Sigmoid colon (tissue), 7 donors: ENCODE measurements at places on chromosomes 12 and 14. TPM values are rescaled to one million over a fixed set of nuclear protein-coding genes. Genes with fewer than 3 reads are reported as not detected.

- no peak for DNase-seq
- H3K27me3 ChIP-seq, result no peaks in the 10 kb centered on the region
- no peak overlapping the region for H3K4me3 ChIP-seq
- no peaks in the 10 kb centered on the region for H3K36me3 ChIP-seq
- H3K4me1 ChIP-seq, result no peaks in the 10 kb centered on the region
- peak overlapping the region; percentile 87 for H3K27ac ChIP-seq
These were observed 5.9 kb downstream of the RASSF3 start for GRCh38 chr12:64616201-64616600.

- no peak for DNase-seq
- H3K4me3 ChIP-seq, result no peak overlapping the region
- no peaks in the 10 kb centered on the region for H3K4me1 ChIP-seq
- no peaks in the 10 kb centered on the region for H3K27me3 ChIP-seq
- no peak overlapping the region for H3K27ac ChIP-seq
These were observed 2.8 kb downstream of the TESPA1 start for GRCh38 chr12:54981796-54982195.

- DNase-seq, result no peak
- peaks cover 6% of the 10 kb centered on the region for H3K4me1 ChIP-seq
- H3K27me3 ChIP-seq, result no peaks in the 10 kb centered on the region
- no peak overlapping the region for H3K27ac ChIP-seq
- H3K36me3 ChIP-seq, result peaks cover 36% of the 10 kb centered on the region
These were observed 35.9 kb downstream of the ALDH1L2 start for GRCh38 chr12:105048315-105048714.

- no peak for DNase-seq
- H3K27me3 ChIP-seq, result no peaks in the 10 kb centered on the region
- H3K27ac ChIP-seq, result no peak overlapping the region
- H3K4me1 ChIP-seq, result peaks cover 26% of the 10 kb centered on the region
These were observed 2.1 kb upstream of the NIN start for GRCh38 chr14:50832935-50833630.

Gene B4GALNT1
- 4.4 TPM for total RNA-seq

Gene ALDH6A1
- total RNA-seq, result 30.9 TPM

DNA sequence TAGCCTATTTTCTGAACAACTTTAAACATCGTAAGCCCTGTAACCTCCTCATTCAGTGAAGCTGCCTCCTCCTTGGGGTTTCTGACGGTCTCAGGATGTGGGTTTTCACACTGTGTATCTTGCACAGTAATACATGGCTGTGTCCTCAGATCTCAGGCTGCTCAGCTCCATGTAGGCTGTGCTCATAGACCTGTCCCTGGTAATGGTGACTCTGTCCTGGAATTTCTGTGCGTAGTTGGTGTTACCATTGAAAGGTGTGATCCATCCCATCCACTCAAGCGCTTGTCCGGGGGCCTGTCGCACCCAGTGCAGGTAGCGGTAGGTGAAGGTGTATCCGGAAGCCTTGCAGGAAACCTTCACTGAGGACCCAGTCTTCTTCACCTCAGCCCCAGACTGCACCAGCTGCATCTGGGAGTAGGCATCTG is 980.5 kb downstream of the TMEM121 start:
- H3K4me3 ChIP-seq, result no peak overlapping the region
- H3K4me1 ChIP-seq, result no peaks in the 10 kb centered on the region
- H3K36me3 ChIP-seq, result no peaks in the 10 kb centered on the region
- no peak overlapping the region for H3K27ac ChIP-seq

Gene SDR9C7
- total RNA-seq, result not detected

DNA sequence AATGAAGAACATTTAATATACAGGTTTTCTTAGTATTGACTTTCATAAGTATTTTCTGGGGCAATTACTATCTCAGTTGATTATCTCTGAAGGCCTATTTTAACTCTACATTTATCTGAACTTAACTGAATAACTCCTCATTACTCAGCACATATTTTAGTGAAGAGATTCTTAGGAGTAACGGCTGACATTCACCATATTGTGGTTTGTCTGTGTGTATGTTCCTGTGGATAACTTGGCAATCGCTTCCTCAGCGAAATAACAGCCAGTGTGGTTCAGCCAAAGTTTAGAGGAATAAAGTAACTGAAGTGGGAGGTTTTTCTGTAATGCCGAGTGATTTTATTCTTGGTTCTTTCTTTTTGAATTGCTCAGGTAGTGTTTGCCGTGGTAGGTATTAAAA is 168.0 kb downstream of the RAD51B start:
- H3K27me3 ChIP-seq, result no peaks in the 10 kb centered on the region
- DNase-seq, result no peak
- peaks cover 8% of the 10 kb centered on the region for H3K4me1 ChIP-seq
- H3K4me3 ChIP-seq, result no peak overlapping the region

DNA sequence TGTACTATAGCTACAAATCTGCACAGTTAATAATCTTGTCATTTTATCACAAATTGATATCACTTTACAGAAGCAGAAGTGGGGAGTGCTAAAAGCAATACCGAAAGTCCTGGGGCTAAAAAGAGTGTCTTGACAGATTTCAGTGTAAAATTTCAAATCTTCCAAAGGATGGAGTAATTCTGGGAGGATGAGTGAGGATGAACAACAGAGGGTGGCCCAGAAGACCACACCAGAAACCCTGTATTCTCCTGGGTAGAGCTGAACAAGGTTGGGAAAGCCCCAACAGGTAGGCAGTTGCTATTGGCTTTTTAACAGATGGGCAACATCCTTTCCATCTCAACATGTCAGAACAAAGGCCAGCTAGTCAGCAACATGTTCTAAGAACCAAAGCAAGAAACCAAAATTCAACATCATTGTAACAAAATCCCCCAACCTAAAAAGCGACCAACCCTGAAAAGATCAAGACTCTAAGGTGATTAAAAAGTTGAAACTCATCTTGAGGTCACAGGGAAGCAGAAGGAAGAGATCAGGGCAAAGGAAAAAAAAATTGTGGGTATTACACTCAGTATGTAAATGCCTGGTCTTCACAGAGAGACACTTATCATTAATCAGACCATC is 38.8 kb downstream of the CBX5 start:
- DNase-seq, result no peak
- H3K27me3 ChIP-seq, result no peaks in the 10 kb centered on the region
- no peak overlapping the region for H3K4me3 ChIP-seq
- H3K27ac ChIP-seq, result no peak overlapping the region

- H3K27me3 ChIP-seq, result no peaks in the 10 kb centered on the region
- H3K4me3 ChIP-seq, result no peak overlapping the region
- no peak for DNase-seq
These were observed 95.5 kb downstream of the PAWR start for GRCh38 chr12:79595273-79595672.

DNA sequence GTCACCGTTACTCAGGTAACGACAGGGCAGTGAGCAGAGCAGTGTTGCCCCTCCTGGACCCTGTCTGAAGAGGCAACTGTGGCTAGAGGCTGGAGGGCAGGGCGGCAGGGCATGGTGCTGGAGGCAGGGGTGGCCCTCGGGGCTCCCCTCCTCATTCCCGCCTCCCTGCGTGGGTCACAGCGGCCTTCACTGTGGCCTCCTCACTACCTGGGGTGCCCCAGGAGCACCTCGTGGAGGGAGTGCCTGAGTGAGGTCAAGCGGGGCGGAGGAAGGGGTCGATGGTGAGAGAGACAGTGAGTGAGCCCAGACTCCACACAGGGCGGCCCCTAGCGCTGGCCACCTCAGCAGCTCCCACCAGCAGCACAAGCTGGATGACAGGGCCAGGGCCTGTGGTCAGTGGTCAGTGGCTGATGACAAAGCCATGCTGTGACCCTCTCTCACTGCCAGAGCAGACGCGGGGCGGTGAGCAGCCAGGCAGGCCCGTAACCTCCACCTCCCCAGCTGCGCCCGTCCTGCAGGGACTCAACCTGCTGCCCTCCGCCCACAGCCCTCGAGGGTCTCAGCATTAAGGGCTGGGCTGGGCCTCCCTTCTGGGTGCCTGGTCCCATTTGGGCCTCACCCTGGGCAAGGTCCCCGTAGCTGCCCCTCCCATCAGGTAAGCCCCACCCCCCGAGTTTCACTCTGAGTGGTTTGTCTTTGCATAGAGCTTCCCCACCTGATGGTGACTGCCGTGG is 17.8 kb downstream of the GPR132 start:
- no peak overlapping the region for H3K4me3 ChIP-seq
- no peaks in the 10 kb centered on the region for H3K36me3 ChIP-seq
- no peak overlapping the region for H3K27ac ChIP-seq
- peaks cover 4% of the 10 kb centered on the region for H3K4me1 ChIP-seq
- peak; percentile 66 for DNase-seq

DNA sequence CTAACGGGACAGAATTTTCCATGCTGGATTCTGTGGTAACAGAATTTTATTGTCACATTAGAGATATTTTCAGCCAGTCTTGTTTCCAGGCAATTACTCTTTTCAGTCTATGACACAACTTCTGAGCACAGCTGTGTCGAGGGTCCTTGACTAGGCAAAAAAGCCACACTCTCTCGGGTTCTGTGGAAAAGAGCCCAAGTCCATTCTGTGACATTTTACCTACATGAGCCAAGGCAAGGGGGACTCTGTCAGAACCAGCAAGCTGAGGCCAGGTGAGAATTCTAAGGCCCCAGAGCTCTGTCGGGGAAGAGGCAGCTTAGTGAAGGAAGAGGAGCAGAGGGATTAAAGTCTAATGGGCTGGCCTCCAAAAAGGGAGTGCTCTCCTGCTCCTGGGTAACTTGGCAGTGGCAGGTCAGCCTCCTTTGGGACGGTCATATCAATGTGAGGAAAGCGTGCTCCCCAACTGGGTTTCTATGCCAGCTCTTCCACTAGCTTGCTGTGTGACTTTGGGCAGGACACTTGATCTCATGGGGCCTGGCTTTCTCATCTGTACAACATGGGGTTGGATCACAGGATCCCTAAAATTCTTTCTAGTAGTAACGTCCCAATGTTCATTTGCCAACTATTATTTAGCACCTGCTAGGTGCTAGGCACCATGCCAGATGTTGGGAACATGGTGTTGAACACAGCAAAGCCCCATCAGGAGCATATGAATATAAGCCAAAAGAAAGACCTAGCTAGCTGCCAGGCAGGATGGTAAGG is 16.0 kb upstream of the RIC8B start:
- H3K27ac ChIP-seq, result peak overlapping the region; percentile 60
- no peaks in the 10 kb centered on the region for H3K4me1 ChIP-seq
- H3K4me3 ChIP-seq, result no peak overlapping the region
- H3K36me3 ChIP-seq, result no peaks in the 10 kb centered on the region
- H3K27me3 ChIP-seq, result no peaks in the 10 kb centered on the region

DNA sequence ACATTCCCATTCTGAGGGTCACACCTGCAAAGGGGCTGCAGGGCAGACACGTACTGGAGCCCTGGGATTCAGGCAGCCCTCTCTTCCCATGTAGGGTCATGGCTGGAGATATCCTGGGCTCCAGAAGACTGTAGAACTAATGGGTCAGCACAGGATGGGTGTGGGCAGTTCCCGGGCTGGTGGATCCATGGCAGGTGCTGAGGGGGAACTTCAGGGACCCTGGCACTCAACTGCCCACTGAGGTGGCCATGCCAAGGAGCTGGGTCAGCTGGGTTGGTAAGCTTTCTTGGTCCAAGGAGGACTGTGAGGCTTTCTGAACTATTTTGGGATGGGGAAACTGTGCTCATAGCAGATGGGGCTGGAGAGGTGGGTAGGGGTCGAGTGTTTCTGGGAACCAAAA is 183.4 kb upstream of the RTL1 start:
- no peaks in the 10 kb centered on the region for H3K27me3 ChIP-seq
- no peak overlapping the region for H3K27ac ChIP-seq
- no peaks in the 10 kb centered on the region for H3K36me3 ChIP-seq
- no peak for DNase-seq
- H3K4me1 ChIP-seq, result no peaks in the 10 kb centered on the region

DNA sequence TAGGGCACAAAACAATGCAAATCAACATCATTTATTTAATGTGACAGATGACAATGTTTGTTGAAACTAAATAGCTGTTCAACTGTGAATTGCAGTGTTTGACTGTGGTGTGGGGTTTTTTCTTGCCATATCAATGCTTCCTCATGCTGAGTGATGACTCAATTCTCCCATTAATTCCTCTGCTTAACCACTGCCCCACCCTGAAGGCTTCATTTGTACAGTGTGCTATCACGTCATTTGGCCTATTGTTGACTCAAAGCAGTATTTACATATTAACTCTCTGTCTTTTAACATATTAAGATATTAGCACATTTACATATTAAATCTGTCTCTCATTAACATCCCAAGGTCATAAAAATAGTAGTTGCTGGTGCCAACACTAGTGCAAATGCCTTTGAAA is 164.8 kb upstream of the NRXN3 start:
- no peak overlapping the region for H3K4me3 ChIP-seq
- no peak overlapping the region for H3K27ac ChIP-seq
- no peaks in the 10 kb centered on the region for H3K36me3 ChIP-seq
- H3K4me1 ChIP-seq, result no peaks in the 10 kb centered on the region

- no peak for DNase-seq
- H3K4me3 ChIP-seq, result no peak overlapping the region
- no peaks in the 10 kb centered on the region for H3K27me3 ChIP-seq
- H3K36me3 ChIP-seq, result no peaks in the 10 kb centered on the region
- no peak overlapping the region for H3K27ac ChIP-seq
These were observed 52.2 kb upstream of the SRP54 start for GRCh38 chr14:34930591-34931091.

DNA sequence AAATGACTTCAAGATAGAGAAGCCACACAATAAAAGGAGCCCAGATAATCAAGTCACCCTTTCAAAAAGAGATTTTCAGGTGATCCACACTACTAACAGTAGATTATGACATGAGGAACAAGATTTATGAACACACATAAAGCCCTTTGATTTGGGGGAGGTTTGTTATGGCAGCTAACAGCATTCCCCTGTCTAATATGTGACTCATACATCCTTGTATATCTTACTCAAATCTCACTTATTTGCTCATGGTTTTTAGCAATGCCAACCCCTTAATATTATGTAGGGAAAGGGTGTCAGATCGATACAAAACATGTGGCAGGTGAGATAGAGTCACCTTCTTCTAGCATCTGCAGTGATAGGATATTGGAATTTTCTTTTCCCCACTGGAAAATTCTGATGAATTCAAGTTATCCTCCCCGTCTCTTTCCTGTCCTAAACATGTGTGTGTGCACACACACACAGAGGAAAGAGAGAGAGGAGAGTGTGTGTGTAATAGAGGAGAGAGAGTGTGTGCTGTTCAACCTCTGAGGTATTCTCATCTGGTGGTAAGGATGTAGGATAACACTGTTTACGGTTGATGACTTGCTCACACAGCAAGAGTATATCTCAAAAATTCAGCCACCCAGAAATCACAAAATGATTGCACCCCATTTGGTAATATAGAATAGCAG is 319.9 kb downstream of the KCNC2 start:
- H3K4me3 ChIP-seq, result no peak overlapping the region
- H3K4me1 ChIP-seq, result no peaks in the 10 kb centered on the region
- DNase-seq, result no peak
- H3K27ac ChIP-seq, result no peak overlapping the region

Gene IAPP
- not detected for total RNA-seq

- H3K27ac ChIP-seq, result peak overlapping the region; percentile 96
- peaks cover 24% of the 10 kb centered on the region for H3K4me1 ChIP-seq
- no peak for DNase-seq
- H3K4me3 ChIP-seq, result peak overlapping the region; percentile 86
- no peaks in the 10 kb centered on the region for H3K36me3 ChIP-seq
- H3K27me3 ChIP-seq, result no peaks in the 10 kb centered on the region
These were observed 16.8 kb upstream of the DYNC1H1 start for GRCh38 chr14:101947577-101947903.

Gene MMP17
- 3.6 TPM for total RNA-seq

Gene VRTN
- total RNA-seq, result not detected

Gene GNS
- total RNA-seq, result 65.3 TPM

Gene KCNK13
- total RNA-seq, result 1.1 TPM
